RWPE1 (cell line): ENCODE measurements at places on chromosomes 1 and 21.

DNA sequence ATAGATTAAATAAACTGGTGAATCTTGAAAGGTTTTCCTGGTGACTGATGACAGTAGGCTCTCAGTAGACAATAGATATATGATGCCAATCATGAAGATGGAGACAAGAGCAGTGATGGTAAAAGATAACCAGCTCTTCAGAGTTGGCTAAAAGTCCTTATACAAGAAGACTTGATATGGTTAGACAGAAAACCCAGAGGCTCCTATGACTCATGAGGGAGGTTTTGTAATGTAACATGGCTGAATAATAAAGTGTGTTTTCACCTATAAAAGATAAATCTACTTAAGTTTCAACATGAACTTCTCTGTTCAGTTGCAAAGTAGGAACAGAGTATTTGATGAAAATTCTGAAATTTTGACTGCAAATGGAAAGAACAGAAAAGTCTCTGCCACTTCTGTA lies 12.7 kb upstream of the CRNN start:
- peak; percentile 26 for DNase-seq

DNA sequence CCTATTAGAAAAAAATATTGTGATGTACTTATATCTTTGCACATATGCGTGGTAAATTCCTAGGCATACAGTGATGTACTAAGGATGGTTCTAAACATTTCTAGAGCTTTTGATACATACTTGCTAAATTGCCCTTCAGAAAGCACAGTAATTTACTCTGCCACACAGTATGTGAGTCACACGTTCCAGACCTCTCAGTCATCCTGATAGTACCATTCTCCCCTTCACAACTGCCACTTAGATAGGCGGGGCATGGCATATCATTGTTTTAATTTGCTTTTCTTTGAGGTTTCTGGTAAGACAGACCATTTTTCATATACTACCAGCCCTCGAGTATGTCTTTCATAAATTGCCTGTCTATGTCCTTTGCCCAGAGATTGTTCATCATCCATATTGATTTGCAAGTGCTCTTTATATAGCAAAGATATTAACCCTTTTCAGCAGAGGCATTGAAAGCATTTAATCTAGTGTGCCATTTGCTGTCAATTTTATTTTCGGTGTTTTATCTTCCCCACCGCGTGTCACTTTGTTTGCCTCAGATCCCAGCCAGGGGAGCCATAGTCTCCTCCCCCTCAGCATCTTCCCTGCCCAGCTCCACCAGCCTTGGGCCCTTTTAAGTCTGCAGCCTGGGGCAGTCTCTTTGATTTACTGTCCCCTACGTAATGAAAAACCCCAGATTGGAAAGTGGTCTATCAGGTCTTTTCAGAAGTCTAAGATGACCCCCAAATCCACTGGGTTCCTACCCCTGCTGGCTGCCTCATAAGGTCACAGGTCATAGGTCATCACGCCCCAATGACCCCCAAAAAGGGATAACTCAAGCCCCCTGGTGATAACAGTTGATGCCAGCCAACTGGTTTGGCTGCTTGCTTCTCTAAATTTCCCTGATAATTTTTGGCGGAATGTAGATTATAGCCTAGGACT lies 11.8 kb upstream of the PAX7 start:
- peak; percentile 86 for DNase-seq

GRCh38 chr1:21262293-21263051 lies 27.8 kb downstream of the ECE1 start:
- no peak for DNase-seq

GRCh38 chr1:11749203-11749689 lies 12.7 kb upstream of the C1orf167 start:
- DNase-seq: peak; percentile 56

GRCh38 chr1:180231506-180231921 lies 1.4 kb downstream of the LHX4 start:
- DNase-seq: no peak

DNA sequence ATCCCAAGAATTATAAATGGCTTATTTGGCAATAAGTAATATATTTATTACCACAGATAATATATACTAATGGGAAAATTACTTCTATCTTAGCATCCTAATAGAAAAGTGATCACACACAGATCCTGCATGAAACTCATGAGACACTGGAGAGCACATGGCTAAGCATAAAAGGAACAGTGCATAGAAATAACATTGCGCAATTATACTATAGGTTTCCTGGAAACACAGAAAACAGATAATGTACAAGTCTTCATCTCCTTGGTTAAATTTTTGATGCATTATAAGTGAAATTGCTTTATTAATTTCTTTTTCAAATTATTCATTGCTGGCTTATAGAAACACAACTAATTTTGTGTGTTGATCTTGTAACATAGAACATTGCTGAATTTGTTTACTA lies 210.4 kb downstream of the USH2A start:
- DNase-seq: no peak

DNA sequence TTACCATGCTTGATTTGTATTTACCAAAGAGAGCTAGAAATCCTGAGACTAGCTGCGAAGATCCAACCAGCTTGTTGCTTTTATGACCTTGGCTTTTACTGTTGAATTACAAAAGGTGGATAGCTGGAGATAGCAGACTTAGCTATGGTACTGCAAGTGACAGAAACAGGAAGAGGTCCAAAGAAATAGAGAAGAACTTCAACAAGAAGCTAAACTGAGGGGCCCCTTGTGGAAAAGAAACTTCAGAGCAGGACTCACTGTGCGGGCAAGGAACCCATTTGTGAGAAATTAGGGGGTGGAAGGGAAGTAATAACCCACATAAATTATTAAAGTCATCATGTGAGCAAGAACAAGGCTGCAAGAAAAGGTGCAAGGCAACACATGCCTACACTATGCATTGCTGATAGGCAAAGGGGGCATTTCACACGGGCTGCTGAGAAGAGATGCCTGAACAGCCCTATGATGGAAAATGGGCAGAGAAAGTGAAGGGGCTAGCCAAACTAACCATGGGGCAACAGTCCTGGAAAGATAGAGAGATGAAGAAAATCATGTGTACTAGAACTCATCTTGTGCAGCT lies 116.6 kb upstream of the PRDX6 start:
- DNase-seq: no peak

DNA sequence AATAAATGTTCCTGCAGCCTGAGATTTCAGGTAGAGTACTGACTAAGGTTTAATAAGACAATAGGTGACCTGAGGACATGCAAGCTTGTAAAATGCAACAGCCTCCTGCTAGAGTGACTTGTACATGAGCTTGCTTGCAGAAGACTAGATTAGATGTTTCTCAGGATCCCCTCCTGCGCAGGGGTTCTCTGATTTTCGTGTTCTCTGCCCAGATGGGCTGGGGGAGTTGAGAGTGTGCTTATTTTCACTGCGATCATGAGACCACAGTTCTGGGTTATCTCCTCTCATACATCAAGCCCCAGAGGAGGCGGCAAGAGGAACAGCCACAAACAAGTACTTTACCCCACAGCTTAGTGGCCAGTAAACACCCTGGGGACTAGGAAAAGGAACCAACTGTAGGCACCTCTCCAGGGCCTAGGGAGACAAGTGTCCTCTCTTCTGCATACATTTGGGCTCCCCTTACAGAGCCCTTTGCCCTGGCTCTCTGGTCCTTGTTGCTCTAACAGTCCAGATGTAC lies 8.0 kb downstream of the TMEM81 start:
- no peak for DNase-seq

DNA sequence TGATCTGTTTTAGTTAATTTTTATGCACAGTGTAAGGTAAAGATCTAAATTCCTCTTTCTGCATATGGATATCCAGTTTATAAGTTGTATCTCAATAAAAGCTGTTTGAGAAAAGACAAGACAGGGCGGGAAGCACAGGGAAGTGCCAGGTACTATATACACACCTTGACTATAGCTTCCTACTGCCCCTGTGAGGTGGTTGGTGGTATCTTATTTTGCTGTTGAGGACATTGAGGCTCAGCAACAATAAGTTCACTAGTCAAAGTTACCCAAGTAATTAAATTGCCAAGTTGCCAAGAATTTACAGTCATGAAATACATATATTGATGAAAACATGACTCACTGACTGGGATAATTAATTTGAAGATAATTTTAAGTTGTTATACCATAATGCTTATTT lies 109.1 kb downstream of the CD247 start:
- peak; percentile 5 for DNase-seq

DNA sequence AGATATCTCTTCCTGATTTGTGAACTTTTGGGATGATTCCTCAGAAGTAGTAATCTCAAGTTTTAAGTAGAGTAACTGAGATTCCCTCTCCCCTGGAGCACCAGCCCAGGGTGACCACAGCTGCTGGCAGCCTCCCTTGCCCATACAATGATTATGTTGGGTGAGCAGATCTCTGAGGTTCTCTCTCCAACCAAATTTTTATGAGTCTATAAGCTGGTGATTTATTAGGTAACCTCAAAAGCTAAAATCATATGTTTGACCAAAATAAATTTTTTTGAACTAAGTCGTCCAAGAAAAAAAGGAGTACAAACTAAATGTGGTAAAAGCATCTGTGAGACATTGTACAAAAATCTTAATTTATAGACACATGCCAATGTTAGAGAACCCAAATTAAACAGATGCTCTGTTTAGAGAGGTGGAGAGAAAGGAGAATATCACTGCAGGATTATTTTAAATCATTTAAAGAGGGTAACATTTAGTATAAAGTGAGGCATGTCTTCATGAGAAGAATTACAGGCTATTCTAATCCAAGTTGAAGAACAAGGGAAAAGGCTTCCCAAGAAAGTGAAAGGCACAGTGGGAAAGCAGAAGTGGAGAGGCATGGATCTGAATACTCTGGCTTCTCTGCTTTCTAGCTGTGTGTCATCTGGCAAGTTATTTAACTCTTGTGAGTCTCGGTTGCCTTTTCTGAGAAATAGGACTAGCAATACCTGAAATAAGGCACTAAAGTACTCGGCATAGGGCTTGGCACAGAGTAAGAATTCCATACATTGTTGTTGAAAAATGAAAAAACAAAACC lies 2.5 kb downstream of the AKNAD1 start:
- DNase-seq: no peak

GRCh38 chr1:147502760-147503159 lies 38.5 kb upstream of the BCL9 start:
- DNase-seq: no peak

DNA sequence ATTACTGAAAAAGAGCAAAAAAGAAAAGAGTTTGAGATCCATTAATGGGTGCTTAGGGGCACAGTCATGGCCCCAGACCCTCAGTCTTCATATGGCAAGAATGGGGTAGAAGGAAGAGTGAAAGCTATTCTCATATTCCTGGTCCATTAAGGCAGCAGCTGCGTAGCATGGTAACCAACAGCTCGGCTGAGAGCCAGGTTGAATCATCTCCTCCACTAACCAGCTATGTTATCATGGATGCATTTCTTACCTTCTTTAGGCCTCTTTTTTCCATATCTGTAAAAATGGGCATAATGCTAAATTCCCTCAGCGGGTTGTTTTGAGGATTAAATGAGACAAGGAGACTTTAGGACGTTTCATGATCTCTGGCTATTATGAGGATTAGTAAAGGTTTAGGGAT lies 15.0 kb upstream of the SARS1 start:
- no peak for DNase-seq

DNA sequence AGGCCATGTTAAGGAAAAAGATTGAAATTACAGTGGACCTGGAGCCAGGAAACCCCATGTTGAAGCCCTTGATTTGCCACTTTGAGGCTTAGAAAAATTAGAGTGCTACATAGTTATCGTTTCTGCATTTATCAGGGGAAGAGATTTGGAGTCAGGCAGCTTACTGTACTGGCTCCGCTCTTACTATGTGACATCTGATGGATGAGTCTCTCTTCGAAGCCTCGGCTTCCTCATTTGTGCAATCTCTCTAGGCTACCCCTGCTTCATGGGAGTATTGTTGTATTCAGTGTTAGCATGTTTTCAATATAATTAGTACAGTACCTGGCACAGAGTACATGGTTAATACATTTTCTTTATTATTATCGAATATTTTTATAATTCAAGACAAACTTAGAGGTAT lies 480.4 kb upstream of the USP24 start:
- no peak for DNase-seq

GRCh38 chr21:26070822-26071425 lies 99.6 kb downstream of the APP start:
- DNase-seq: no peak

DNA sequence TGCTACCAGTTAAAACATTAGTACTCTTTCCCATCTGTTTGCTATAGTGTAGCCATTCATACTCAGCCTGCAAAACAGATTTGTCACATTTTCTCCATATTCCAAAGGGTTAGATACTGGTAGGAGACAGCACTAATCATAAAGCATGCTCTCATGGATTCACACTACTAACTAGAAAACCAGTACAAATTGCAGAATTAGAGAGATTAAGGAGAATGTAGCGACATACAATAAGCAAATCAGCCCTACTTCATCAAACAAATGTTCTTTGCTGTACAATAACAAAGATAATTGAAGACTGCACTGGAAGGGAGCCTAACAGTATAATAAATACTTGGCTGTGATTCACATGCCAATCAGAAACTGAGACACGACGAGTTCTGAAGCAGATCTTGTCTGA lies 368.0 kb upstream of the PRMT6 start:
- DNase-seq: no peak

DNA sequence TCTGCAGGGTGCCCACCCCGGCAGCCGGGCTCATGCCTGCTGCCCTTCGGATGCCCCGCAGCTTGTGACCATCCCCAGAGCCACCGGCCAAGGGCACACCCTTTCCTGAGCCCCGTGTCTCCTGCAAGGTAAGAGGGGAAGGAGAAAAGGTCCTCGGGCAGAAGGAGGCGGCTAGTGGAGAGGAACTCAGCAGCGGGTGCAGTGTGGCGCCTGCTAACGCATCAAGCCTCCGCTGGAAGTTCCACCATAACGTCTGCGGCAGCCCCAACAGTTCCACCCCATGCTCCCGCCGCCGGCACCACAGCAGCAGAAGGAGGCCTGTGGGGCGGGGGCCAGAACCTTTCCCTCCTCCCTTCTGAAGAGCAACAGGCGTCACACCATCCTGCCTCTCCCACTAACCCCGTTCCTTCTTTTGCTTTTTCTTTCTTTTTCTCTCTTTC lies 990 bp downstream of the VWA5B1 start:
- DNase-seq: no peak

- DNase-seq: peak; percentile 17
These were observed 35.9 kb upstream of the GALNT2 start for GRCh38 chr1:230031131-230031530.

DNA sequence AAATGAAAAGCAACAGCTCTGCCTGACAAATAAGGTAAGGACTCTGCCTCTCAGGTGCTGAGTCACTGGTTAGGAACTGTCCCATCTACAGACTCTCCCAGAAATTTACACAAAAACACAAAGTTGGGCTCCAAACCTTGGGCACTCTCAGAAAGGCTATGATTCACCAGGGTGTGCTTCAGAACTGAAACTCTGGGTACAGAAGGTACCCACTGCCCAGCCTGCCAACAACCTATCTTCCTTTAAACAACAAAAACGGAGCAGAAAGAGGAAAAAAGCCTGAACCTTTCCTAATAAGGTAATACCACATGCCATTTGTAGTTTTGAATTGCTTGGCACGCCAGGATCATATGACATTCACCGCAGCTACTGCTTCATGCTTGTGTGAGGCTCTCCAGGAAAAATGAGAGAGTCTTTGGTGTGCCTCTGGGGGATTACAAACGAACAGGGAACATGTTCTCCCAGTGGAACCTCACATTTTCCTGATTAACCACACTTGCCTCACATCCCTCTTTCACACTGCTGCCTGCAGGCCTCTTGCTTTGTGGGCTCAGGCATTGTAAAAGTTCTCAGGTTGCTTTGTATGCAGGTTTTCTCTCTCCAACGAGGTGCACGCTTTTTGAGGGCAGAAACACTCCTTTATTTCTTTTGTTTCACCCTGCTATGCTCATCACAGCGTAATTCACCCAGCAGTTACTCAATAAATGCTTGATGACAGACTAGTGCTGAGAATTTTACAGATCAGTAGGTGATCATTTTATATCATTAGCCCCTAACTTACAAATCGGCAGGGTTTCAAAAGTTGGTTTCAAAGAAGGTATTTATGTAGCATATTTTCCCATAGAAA lies 65.1 kb downstream of the GADD45A start:
- peak; percentile 82 for DNase-seq
